ENCODE measurements at places on chromosomes 16 and 17.

DNA sequence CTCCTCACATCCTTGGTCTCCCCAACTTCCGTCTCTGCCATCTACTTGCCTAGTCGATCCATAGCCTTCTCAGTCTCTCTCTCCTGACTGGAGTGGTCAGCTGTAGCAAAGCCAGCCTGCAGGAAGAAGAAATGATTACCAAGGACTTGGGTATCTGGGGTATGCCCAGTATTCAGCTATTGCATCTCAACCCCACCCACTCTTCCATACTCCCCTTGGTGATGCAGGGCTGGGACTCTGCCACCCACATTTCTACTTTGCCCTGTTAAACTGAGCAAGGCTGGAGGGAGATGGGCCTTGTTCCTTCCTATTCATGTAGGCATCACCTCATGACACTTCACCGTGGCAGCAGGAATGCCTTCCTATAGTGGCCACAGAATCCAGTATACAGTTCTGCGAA, 2.3 kb downstream of the COPRS start:
- DNase-seq: no peak

DNA sequence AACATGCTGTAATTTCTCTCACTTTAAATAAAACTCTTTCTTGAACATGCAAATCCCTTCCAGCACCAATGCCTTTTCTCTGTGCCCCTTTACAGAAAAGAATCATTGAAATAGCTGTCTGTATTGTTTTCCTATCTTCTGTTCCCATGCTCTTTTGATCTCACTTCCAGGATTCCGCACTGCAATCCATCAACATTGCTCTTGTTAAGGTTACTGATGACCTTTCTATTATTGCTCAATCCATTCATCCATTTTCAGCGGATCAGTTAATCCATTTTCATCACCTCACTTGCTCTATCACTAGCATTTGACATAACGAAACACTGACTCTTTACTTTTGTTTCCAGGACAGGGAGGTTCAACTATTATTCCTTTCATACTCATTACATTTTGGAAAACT, 130.5 kb downstream of the ABCA8 start:
- DNase-seq: no peak

- peak; percentile 55 for DNase-seq
These were observed 1.4 kb upstream of the NBR1 start for GRCh38 chr17:43169561-43170139.

DNA sequence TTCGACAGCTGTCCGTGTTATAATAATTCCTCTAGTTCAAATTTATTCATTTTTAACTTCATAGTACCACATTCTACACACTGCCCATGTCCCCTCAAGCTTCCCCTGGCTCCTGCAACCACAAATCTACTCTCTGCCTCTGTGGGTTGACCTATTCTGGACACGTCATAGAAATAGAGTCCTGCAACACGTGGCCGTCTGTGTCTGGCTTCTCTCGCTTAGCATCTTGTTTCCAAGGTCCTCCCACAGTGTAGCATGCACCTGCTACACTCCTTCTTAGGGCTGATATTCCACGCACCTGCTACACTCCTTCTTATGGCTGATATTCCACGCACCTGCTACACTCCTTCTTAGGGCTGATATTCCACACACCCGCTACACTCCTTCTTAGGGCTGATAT, 16.5 kb downstream of the SCGB1C2 start:
- DNase-seq: no peak

DNA sequence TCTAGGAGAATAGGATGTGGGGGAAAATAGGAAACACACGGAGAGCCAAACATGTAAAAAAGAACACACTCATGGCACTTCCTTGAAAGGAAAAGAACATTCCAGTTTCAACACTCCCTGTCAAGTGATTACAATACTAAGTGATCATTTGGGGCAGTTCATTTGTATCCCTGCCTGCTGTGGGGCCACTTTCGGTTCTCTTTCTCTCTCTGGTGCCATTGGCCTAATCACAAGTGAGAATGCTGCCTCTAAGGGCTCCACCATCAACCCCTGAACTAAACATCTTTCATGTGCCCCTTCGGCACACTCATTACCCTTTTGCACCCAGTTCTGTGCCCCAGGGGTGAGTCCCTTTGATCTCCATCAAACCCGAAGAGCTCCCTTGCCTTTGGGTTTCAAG, 197.3 kb downstream of the CEP112 start:
- no peak for DNase-seq

DNA sequence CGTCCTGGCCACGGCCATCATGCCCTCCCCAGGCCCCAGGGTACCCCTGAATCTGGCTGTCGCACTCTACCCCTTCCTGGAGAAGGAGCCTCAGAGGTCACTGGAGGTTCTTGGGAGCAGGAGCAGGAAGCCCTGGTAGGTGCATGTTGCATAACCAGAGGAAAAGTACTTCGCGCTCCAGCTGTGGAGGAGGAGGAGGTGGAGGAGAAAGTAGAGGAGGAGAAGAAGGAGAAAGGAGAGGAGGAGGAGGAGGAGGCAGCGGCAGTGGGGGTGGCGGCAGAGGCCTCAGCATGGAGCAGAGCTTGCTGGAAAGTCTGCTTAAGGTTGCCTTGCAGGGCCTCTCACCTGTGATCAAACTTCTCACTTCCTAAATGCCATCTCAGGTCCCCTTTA, 61.8 kb downstream of the BAIAP2 start:
- no peak for DNase-seq

DNA sequence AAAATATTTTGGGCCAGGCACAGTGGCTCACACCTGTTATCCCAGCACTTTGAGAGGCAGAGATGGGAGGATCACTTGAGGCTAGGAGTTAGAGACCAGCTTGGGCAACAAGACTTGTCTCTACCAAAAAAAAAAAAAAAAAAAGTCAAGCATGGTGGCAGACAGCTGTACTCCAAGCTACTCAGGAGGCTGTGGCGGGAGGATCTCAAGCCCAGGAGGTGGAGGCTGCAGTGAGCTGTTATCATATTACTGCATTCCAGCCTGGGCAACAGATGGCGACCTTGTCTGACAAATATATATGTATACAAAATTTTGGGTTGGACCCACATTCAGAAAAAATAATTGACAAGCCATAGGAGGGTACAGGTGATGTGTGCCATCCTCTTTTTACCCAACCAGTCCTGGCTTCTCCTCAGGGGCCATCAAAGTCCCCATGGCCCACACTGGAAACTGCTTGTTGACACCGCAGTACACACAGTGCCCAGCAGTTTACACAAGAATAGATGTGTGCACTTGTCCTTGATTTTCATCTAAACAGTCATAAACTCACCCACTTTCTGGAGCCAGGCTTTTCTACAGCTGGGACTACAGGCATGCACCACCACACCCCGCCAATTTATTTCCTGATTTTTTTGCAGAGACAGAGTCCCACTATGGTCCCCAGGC, 1.7 kb downstream of the CES2 start:
- no peak for DNase-seq

DNA sequence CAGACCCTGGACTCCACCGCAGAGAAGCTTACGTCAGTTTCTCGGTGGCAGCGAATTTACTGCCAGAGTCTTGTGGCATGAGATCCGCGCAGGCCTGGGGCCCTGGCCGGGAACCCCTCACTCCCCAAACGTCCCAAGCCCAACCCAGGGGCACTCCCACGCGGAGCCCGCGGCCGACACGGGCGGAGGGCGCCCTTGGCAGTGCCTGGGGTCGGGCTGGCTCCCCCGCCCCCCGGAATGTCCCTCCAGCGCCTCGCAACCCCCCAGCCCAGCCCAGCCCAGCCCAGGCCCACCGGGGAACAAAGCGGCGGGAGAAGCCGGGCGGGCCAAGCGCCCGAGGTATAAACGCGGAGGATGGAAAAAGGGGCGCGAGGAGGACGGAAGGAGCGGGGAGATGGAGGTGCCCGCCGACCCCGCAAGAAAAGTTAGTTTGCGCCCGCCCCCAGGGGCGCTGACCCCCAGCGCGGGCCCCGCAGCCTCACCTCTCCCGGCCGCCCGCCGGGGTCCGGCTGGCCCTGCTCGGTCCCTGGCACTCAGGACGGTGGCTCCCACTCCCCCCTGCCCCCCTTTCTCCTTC, 330 bp downstream of the CASKIN2 start:
- no peak for DNase-seq

Data from dorsolateral prefrontal cortex (tissue), 122 donors.